DMS53 (cell line): ENCODE measurements at places on chromosomes 3 and 15.

DNA sequence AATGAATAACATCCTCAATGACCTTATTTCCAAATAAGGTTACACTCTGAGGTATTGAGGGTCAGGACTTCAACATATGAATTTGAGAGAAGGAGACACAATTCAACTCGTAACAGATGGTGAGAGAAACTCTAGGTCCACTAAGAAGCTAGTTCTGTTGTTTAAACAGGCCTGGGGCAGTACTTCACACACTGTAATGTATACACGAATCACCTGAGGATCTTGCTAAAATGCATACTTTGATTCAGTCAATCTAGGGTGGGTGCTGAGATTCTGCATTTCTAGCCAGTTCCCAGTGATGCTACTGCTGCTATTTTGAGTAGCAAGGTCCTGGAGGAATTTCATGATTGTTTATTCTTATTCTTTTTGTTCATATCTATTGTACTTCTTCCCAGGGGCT lies 186.8 kb downstream of the SATB1 start:
- DNase-seq = no peak

DNA sequence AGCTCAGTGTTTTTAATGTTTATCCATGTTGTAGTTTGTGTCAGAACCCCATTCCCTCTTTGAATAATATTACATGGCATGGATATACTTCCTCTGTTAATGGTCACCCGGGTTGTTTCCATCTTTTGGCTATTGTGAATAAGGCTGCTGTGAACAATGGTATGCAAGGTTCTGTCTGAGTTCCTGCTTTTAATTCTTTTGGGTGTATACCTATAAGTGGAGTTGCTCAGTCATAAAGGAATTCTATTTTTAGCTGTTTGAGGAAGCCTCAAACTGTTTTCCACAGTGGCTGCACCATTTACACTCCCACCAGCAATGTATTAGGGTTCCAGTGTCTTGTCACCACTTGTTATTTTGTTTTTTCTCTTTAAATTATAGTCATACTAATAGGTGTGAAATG lies 99.6 kb downstream of the SLC25A26 start:
- no peak for DNase-seq

- no peak for DNase-seq
These were observed 561.7 kb upstream of the ALCAM start for GRCh38 chr3:104805042-104805441.

DNA sequence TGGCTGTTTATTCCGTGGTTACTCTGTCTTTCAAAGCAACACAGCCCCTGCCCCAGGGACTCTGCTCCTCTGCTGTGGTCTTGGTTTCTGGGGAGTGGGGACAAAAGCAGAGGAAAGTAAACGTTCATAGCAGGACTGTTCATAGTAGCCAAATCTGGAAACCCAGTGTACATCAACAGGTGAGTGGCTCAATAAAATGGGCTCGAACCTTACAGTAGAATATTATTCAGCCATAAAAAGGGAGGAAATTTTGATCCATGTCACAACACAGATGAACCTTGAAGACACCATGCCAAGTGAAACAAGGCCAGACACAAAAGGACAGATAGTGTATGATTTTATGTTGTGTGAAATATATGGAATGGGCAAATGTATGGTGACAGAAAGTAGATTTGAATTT lies 90.2 kb downstream of the PGPEP1L start:
- no peak for DNase-seq

GRCh38 chr3:23981955-23982354 lies 36.9 kb downstream of the NR1D2 start:
- peak; percentile 0 for DNase-seq
